SK-N-DZ (cell line): ENCODE measurements at places on chromosomes 6 and 20.
A peak's percentile ranks its signal among the peaks of the same experiment; 100 is the strongest.

DNA sequence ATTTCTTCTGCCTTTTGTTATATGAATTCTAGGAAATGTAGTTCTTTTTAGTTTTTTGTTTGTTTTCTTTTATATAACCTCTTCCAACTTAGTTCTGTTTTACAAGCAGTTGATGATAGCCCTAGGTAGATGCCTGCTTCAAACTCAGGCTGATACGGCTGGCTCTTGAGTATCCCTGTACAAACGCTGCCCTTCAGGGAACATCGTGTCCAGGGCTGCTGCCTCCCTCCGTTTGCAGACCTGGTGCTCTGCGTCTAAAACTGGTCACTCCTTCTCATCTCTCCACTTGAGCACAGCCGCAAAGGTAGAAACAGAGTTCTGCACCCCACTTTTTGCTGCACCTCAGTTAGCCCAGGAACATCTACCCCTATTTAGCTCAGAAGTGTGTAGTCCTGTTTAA lies 310.1 kb downstream of the PRL start:
- DNase-seq: no peak

GRCh38 chr20:38601216-38602184 lies at the start of gene ARHGAP40:
Gene ARHGAP40 (plus strand): TSS chr20:38601809.
- DNase-seq: no peak

- DNase-seq: no peak
Observed at GRCh38 chr6:19268117-19268516, 569.1 kb upstream of the ID4 start.

DNA sequence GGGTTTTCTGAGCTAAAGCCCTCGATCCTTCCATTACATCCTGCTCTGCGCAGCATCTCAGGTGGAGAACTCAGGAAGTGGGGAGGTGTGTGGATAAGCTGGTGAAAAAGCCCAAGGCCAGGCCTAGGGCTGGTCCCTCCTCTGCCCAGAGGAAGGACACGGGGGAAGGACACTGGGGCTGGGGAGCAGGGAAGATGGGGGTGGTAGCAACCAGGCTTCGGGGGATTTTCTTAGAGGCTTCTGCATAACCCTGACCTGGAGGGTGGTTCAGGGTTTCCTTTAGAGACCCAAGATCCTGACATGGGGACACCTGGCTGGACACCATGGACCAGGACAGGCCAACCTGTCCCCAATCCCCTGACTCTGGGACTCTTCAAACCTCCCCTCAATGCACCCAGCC lies 37.9 kb downstream of the SUN5 start:
- no peak for DNase-seq

DNA sequence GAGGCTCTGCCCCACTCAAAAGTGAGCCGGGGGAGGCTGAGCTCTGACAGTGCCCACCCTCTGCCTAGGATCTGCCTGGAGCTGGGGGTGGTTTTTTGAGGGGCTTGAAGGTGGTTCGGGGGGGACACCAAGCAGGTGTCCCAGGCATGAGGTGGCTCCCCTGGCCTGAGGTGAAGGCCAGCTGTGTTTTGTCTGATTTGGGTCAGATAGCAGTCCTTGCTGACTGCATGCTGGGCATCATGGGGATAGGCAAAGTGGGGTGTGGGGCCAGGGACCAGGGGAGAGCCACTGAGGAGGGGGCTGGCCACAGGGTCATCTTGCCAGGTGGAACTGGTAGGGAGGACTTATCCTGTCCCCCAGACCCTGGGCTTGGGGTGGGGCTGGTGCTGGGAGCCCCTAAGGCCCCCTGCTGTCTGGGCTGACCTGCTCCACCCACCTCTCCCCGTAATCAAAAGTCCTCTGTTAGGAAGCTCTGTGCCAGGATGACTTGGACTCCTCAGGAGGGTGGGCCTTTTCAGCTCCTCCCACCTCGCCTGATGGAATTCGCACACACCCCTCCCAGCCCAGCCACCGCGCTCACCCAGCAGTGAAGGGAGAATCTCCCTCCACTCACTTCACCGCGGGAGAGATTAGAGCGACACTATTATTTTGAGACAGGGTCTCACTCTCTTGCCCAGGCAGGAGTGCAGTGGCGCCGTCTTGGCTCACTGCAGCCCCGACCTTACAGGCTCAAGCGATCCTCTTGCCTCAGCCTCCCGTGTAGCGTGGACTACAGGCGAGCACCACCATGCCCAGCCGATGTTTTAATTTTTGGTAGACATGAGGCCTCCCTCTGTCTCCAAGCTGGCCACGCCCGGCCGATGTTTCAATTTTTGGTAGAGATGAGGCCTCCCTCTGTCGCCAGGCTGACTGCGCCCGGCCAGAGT lies 1.5 kb upstream of the COL9A3 start:
- no peak for DNase-seq

DNA sequence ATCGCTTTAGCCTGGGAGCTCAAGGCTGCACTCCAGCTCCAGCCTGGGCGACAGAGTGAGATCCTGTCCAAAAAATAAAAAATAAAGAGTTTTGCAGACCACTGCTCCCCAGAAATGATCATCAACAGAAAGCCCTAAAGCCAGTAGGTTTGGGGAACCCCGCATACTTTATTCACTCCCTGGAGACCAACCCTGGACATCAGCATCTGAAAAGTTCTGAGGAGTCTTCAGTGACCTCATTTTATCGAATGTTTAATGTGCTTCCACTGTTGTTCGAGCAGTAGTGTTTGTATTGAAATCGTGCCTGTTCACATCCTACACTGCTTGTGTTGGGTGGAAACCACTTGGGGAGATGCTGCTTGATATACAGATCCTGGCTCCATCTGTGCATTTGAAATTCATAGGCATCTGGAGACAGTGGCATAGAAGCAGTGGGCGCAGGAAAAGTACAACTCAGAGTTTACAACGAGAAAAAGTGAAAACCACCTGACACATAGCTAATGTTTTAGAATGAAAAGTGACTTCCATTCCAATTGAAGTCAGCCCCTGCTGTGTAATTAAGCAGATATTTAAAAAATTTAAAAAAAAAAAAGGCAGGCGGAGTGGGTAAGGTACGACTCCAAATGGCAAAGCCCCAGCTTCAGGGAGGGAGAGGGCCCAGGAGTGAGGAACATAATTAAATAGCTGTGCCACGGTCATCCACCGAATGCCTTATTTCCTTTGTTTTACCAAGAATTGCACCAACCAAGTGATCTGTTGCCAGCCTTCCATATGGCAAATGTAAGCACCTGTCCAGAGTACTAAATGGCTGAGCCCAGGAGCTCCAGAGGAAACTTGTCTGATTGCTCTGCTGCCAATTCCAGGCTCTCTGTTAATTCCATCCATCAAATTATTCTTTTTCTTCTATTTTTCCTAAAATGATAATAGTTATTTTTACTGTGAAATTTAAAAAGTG lies 100.4 kb upstream of the NAA20 start:
- no peak for DNase-seq

DNA sequence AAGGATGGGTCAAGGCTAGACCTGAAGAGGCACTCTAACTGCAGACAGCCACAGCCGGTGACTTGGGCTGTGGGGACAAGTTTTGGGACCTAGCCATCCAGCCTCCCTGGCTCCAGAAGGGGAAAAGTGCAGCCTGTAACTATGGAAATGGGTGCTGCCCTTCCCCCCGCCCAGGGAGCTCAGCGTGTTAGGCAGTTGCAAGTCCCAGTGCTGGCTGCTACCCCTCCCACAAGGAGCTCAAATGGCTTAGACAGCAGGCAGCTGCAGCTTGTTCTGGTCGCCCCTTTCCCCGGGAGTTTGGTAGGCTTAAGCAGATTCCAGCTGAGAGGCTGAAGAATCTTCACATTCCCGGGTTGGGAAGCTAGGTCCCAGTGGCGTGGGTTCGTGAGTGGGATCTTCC lies 162.6 kb downstream of the FAM83B start:
- no peak for DNase-seq

- no peak for DNase-seq
Observed at GRCh38 chr20:60759651-60760050, 492.4 kb upstream of the CDH4 start.

DNA sequence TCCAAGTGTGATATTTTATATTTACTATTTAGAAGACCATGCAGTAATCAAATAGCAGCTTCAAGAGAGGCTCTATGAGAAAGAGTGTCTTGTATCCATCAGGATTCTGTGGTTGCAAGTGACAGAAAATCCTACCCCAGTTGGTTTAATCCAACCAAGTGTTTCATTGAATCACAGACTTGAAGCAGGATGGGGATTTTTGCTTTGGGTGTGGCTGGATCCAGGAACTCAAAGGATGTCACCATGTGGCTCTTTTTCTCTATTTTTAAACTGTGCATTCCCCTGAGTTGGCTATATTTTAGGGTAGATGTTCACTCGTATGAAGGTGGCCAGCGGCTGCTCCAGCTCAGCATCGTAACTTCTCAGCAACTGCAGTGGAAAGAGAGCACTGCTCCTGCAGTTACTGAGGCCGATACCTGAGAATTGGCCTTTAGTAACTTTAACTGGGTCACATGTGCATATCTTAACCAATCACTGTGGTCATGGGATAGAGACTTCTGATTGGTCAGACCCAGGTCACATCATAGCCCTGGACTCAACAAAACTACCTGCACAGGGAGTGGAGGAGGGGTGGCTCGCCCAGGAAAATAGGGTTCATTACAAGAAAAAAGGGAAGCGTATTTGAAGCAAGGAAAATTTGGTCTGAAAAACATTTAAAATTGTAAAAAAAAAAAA lies 396.1 kb upstream of the SULF2 start:
- no peak for DNase-seq

DNA sequence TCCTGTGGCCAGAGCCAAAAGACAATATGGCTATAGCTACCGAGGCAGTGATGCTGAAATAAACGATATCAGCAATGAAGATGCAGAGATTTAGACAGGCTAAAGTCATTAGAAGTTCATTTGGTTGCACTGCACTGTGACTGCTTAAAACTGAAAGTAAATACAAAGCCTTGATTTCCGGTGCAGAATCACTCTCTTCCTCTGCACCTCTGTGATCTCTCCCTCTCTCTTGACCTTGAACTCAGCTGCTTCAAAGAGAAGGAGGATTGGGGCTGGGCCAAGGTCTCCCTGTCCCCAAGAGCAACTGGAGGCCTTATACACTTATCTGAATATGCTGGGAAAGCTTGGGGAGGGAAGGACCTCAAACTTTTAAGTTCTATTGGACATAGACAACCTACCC lies 34.6 kb upstream of the SPACA1 start:
- DNase-seq: no peak

GRCh38 chr6:11878735-11879134 lies 100.1 kb upstream of the ADTRP start:
- DNase-seq: no peak

GRCh38 chr6:148438632-148439031 lies 96.0 kb downstream of the SASH1 start:
- no peak for DNase-seq

- DNase-seq: peak; percentile 65
Observed at GRCh38 chr20:50478162-50478990, 31.8 kb upstream of the PTPN1 start.

- no peak for DNase-seq
Observed at GRCh38 chr6:106141441-106142237, 55.5 kb downstream of the PRDM1 start.

- DNase-seq: no peak
Observed at GRCh38 chr20:54573838-54574237, 98.4 kb downstream of the DOK5 start.

- DNase-seq: no peak
Observed at GRCh38 chr20:45919542-45920399, 7.8 kb upstream of the PLTP start.

GRCh38 chr6:89734526-89734925 lies 85.1 kb downstream of the MDN1 start:
- DNase-seq: no peak

DNA sequence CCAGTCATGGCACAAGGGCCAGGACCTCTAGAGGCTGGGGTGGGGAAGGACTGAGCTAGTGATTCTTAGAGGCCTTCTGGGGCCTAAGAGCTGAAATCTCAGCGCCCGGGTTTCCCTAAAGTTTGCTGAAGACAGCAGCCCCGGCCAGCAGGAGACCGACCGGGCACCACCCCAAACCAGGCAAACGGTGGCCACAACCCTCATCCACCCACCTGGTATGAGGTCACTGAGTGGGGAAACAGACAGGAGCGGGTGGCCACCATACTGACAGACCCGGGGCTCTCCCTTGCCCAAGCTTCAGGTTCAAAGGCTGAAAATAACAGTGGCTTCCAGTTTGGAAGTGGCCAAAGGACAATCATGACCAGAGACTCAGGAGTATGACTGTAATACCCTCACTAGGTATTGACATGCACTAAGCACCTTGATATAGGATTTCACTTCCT lies 35.0 kb upstream of the ID1 start:
- no peak for DNase-seq

- peak; percentile 54 for DNase-seq
Observed at GRCh38 chr6:13554929-13555333, 19.5 kb upstream of the SIRT5 start.

- DNase-seq: no peak
Observed at GRCh38 chr20:48892891-48893290, 28.6 kb upstream of the ARFGEF2 start.

GRCh38 chr20:33262658-33263065 lies 20.4 kb upstream of the BPIFB1 start:
- peak; percentile 59 for DNase-seq

- DNase-seq: no peak
Observed at GRCh38 chr6:146948790-146949342, 255.4 kb upstream of the STXBP5 start.

- no peak for DNase-seq
Observed at GRCh38 chr6:161232010-161232409, 41.9 kb downstream of the AGPAT4 start.

DNA sequence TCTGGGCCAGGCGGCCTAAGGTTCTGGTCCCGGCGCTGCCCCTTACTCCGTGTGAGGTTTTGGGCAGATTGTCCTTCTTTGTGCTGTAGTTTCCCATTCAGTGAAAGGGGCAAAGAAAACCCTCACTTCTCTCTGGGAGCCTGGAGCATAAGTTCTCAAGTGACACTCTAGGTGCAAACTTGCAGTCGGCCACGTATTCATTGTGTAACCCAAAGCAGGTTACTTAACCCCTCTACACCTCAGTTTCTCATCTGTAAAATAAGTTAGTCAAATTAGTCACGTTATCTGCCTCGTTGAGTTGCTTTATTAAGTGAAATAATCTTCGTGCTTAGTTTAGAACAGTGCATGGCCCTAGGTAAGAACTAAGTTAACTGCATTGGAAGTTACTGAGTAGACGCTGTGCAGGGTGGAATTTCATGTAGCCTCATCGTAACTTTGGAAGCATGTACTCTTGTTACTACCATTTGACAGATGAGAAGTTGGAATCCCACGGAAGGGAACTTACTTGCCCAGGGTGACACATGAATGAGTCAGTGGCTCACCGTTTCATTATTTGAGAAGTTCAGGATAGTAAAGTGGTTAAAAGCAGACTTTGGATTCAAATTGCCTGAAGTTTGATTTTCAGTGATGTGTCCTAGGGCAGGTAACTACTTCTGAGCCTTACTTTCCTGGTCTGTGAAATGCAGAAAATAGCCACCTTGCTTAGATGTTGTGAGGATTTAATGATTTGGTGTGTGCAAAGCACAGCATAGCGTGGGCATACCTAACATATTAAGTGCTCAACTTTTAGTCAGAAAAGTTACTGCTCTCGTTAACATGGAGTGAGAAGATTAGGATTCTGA lies 556 bp upstream of the MROH8 start:
- peak; percentile 43 for DNase-seq

GRCh38 chr6:8558953-8559352 lies 123.6 kb upstream of the SLC35B3 start:
- DNase-seq: no peak
